Cardiac fibroblast (primary cell): ENCODE measurements at places on chromosomes 5 and 9.

DNA sequence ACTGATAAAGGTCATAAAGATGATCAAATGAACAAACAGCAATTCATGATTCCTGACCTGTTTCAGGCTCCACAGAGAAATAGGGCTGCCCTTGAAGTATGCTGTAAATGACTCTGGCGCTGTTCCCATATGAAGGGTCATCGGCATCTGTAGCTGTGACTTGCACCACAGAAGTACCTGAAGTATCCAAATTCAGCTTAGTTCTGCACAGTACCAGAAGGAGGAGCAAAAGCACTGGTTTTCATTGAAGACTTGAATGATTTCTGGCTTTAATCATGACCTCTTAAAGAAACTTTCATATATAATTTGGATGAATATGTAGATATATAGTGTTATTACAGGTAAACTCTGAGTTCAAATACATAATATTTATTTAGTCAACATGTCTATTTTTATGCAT is 109.1 kb downstream of the CDH10 start:
- DNase-seq, result no peak

DNA sequence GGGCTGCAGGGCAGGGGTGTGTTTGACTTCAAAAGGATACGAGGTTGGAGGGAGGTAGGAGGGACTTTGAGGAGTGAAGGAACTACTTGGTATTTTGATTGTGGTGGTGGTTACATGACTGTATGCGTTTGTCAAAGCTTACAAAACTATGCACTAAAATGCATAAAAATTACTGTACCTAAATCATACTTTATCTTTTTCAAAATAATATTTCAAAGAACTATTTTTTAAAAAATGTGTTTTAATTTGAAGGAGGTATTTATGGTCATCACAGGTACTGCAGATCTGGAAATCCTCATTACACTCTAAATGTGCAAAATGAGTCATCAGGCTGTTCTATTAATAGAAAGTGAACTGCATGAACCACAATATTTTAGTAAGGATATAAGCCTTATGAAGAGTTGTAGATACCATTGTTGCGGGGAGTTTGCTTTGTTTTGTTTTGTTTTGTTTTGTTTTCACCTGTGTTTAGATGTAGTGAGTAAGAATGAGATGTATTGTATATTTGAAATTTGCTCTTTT is 116.9 kb downstream of the ARRDC3 start:
- DNase-seq, result peak; percentile 69

GRCh38 chr9:121748727-121749423 is 97.4 kb downstream of the DAB2IP start:
- peak; percentile 46 for DNase-seq

- no peak for DNase-seq
Measured at GRCh38 chr5:114924769-114925168, 244.9 kb downstream of the TRIM36 start.

- no peak for DNase-seq
Measured at GRCh38 chr9:134989206-134990065, 71.7 kb upstream of the FCN1 start.

DNA sequence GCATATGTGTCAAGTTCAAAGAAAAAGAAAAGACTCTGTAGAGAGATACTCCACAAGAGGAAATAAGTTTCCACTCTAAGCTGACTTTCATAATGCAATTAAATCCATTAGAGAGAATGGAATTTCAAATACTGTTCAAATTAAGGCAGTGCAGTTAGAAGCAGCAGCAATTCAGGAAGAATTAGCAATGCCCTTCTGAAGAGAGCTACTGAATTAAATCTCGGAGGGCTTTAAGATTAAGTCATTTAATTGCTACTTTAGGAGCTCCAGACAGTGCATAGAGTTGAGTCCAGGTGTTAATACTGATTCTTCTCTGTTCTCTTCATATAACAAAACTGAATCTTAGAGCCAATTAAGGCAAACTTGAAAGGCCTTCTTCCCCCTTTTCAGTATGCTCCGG is 8.5 kb downstream of the CDH12 start:
- no peak for DNase-seq

DNA sequence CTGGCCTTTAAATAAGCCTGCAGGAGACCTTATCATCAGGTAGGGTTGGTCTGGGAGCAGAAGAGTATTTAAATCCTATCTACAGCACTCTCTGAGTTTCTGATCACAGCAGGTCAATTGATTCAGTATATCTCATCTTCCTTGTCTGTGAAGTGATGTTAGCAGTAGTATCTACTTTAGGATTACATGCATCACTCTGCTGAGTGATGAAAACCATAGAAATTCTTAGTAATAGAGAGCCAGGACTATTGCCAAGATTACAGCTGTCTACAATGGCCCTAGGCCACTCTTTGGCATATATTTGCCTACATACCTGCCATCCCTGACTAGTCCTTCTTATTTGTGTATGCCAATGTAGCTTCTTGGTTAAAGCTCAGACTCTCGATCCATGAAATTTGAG is 183.8 kb downstream of the ASTN2 start:
- no peak for DNase-seq

GRCh38 chr5:130501151-130501865 is 597.0 kb downstream of the CHSY3 start:
- no peak for DNase-seq

DNA sequence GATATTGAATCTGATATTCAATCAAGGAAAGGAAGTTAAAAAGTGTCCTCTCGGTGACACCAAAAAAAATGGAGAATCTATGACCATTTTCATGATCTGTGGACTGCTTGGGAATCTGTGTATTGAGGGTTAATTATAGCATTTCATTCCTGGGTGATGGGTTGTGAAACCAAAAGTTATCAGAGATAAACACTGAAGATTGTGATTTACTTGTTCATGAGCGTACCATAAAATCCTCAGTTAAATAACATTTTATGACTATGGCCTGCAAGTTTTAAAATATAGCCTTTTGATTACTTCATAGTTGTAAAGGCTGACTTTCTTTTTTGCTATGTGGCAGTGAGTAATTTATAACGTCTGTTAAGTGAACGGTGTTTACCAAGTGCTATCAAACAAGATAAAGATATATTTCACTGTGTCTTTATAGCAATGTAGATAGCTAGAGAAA is 267.9 kb upstream of the SEMA6A start:
- no peak for DNase-seq

GRCh38 chr9:126166291-126166690 is 160.3 kb upstream of the MVB12B start:
- DNase-seq, result no peak

GRCh38 chr5:167916261-167916691 is 375.2 kb upstream of the WWC1 start:
- DNase-seq, result no peak

DNA sequence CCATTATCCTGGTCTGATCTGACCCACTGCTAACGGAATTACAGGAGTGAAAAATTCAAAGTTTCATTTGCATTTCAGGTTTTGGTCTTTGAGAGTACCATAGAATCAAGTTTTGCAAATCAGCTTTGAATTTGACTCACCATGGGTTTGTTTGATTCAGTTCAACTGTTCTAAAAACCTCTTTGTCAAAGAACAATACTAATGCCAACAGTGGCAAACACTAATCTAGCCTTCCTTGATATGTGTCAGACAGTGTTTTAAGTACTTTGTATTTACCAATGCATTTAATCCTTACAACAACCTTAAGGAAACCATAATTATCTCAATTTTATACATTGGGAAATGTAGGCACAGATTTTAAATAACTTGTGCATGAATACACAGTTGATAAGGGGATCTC is 10.1 kb upstream of the FSD1L start:
- no peak for DNase-seq

- DNase-seq, result no peak
Measured at GRCh38 chr5:15023846-15024245, 152.3 kb upstream of the ANKH start.

DNA sequence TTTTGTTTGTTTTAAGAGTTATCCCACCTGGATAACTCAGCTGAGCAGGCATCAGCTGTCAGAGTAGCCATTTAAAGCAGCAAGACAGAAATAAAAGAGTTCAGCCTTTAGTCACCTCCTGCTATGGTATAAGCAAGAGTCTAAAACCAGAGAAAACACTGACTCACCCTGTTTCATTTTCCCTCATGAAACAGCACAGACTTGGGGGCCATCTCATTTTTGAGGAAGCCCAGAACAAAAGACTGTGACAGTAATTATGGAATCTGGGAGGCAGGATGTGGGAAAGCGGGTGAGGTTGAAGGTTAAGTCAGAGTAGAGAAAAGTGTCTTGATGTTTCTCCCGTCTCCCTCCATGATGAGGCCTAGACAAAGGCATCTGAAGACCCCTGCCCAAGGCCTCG is 90.2 kb upstream of the FAM174A start:
- no peak for DNase-seq

GRCh38 chr5:16737620-16738364 is 121.0 kb upstream of the RETREG1 start:
- no peak for DNase-seq

- DNase-seq, result no peak
Measured at GRCh38 chr9:126448865-126449577, 122.4 kb downstream of the MVB12B start.

- peak; percentile 25 for DNase-seq
Measured at GRCh38 chr9:15206903-15207696, 99.9 kb downstream of the TTC39B start.

DNA sequence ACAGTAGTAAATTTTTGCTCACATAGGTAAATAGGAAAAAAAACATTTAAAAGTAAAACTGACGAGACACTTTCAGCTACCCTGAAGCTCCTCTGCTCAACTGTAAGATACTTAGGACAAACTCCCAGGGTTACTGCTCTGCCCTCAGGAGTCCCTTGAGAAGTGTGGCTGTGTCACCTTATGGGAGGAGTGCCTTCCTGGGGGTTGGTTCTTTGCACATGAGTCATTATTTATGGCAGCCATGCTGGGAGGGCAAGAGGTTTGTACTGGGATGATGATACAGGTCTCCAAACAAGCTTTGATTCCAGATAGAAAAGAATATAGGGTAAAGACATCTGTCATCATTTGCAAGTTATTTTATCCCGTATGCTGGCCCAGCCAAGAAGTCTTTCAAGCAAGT is 45.9 kb downstream of the TTC1 start:
- no peak for DNase-seq

DNA sequence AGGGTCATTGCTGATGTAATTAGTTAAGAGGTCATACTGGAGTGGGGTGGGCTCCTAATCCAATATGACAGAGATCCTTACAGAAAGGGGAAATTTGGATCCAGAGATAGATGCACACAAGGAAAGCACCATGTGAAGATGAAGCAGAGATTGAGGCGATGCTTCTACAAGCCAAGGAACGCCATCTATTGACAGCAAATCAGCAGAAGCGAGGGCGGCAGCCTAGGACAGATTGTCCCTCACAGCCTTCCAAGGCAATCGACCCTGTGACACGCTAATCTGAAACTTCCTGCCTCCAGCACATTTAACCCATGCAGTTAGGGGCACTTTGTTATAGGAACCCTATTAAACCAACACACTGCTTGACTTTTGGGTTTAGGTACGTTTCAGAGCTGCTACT is 285.1 kb upstream of the DAP start:
- DNase-seq, result no peak

GRCh38 chr9:32180597-32180996 is 203.8 kb upstream of the ACO1 start:
- DNase-seq, result no peak

DNA sequence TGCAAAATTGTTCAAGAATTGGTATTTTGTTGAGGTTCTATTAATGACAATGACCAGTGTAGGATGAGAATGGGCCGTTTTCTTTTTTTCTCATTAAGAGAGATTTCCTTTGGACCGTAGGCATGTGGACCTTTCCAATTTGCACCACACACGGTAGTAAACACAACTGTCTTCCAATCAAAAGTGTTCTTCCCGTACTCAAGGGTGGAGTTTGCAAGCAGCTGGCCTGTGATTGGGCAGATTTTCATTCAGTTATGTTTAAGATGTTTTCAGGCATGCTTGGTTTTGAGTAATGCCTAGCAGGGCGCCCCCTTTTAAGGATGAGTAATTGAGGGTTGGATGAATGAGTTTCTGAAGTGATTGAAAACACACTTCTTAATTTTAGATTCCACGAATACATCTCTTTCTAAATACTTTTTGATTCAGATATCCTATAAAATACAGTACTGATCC is 2.5 kb downstream of the KDM3B start:
- DNase-seq, result peak; percentile 83

- DNase-seq, result peak; percentile 92
Measured at GRCh38 chr9:70924895-70925547, 196.4 kb downstream of the TRPM3 start.

GRCh38 chr9:14346231-14346791 is 32.4 kb upstream of the NFIB start:
- no peak for DNase-seq

DNA sequence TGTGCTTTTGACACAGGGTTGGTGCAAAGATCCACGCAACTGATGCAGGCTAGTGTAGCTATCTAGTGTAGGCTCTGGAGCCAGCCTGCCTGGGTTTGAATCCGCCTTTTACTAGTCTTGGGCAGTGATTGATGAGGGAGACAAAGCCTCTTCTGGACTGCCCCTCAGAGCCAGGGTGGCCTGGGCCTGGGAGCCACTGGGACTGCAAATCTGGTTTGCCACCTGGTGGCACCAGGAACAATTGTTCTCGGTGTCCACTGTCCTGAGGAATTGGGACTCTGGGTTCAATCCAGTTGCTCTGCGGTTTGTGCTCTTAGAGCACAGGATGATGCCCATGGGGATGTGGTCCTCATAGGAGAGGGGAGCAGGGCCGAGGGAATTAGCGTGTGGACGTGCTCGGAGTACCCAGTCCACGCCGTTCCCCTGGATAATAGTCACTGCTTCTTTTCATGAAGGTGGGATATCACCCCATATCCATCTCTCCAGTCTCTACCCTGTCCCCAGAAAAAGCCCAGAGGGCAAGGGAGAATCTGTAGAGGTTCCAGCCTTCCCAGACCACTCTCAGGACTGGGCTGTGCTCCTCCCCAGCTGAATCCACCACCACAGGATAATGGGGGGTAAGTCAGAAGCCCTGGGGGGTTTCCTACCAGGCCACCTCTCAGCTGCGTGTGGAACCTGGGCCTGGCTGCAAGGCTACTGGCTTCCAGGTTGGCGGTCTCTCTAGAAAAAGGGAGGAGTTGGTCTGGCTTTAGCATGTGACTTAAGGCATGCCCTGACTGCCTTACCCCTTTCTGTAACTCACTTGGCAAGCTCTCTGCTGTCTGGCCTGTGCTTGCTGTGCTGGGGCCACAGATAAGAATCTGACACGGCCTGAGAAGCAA is 1.9 kb downstream of the B4GALT7 start:
- peak; percentile 18 for DNase-seq

DNA sequence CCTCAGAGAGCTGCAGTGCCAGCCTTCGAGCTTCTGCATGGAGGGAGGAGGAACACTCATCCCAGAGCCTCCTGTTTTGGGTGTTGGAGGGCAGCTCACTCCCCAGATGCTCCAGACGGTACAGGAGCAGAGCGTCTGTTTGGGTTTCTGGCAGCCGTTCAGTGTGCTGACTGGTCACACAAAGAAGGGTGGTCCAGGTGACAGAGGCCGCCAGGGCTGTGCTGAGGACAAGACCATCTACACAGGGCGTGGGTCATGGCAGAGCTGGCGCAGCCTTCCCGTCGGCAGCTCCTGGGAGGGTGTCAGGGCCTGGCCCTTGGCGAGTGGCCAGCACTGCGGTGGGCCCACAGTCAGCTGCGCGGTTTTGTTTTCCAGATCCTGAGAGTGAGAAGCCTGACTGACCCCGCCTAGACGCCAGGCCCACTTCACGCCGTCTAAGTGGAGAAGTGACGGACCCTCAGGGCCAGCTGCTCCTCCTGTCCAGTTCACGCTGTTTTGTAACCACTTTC is 131.4 kb upstream of the FAM120A start:
- DNase-seq, result no peak

GRCh38 chr5:140227046-140227445 is 52.1 kb downstream of the CYSTM1 start:
- DNase-seq, result no peak
